ENCODE measurements at places on chromosomes 4 and X. TPM values are rescaled to one million over a fixed set of nuclear protein-coding genes. Genes with fewer than 3 reads are reported as not detected.

MMRN1 gene
- total RNA-seq, result 1.7 TPM

GASK1B gene
- total RNA-seq, result 25.8 TPM

NDNF gene
- total RNA-seq, result 0.67 TPM

INPP4B gene
- 3.4 TPM for total RNA-seq

CAMK2D gene
- 72.2 TPM for total RNA-seq

SUV39H1 gene
- 7.4 TPM for total RNA-seq

CRMP1 gene
- total RNA-seq, result 17.6 TPM

LEF1 gene
- total RNA-seq, result 2.1 TPM

CFAP299 gene
- 0.93 TPM for total RNA-seq

ODAPH gene
- total RNA-seq, result not detected

DNA sequence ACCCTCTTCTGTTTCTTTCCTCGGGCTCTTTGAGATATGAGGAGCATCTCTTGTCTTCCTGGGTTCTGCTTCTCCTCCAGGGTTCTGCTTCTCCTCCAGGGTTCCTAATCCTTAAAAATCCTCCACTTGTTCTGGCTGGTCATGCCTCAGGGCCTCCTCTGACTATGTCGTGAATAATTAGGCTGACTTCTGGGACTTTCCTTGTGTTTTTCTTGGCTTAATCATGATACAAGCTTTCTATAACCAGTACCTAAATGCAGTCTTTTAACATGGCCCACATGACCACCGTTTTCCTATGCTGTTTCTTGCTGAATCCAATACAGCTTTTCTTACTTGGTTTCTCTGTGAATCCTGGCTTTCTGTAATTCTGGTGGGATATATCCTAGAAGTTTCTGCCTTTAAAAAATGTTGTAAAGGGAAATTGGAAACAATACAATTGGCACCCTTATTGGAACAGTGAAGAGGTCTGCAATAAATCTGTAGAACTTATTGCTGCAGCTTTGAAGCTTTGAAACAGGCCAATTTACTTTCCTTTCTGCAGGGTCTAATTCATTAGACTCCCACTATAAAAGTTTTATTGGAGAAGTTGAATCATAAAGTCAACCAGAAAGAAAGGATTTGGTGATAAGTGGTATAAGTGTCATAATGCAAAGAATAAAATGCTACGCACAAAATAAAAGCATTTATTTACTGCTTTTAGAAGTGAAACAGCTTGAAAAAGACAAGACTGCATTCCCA is 213.1 kb downstream of the UGT8 start:
- DNase-seq, result no peak

GRCh38 chr4:74258963-74259362 is 49.3 kb upstream of the EPGN start:
- DNase-seq, result no peak

DNA sequence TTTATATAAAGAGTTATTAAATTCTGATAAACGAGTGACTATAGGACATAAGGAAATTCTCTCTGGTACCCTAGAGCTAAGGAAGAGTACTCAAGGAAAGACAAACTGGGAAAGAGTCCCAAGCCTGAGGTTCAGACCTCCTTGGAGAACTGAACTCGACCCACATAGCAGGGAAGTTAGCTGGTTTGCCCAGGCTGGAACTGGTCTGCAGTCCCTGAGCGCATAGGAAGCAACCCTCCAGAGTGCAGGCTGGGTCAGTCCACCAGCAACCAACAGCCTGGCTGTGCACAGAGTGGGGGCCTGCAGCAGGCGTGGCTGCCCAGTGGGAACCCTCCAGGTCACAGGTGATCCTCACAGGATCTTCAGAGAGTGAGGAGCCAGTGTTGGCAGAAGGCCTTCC is 114.1 kb downstream of the SOWAHB start:
- no peak for DNase-seq

- no peak for DNase-seq
These were observed 672 bp upstream of the C1QTNF7 start for GRCh38 chr4:15427161-15427560.

GRCh38 chr4:153533387-153533786 is 67.2 kb downstream of the TMEM131L start:
- DNase-seq, result no peak

DNA sequence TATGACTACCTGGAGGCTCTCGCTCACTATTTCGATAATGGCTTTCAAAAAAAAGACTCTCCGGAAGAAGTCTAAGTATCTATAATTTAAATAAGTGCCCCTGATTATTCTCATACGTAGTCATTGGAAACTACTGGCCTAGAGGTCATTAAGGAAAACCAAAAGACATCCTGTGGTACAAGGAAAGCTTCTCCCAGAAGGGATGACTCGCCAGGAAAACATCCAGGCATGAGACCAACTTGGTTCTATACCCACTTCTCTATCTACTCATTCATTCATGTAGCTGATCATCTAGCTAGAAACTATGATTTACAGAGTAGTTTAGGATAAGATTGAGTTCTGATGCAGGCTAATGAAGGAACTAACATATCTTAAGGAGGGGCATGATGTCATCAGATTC is 37.7 kb downstream of the SOX3 start:
- DNase-seq, result no peak

DNA sequence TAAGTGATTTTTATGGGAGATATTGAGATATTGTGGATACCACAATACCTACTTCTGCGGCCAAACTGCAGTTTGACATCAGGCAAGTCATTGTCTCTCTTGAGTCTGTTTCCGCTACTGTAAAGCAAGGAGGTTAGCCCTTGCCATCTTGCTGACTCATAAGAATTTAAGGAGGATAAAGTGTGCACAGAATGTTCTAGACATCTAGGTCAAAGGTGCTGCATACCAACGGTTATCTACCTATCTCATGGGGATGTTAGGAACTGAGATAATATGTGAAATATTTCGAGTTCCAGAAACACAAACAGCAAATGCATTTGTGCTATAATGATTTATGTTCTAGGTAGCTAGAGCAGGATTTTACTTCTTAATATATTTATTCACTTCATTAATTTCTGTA is 211.5 kb upstream of the NR3C2 start:
- DNase-seq, result no peak

DNA sequence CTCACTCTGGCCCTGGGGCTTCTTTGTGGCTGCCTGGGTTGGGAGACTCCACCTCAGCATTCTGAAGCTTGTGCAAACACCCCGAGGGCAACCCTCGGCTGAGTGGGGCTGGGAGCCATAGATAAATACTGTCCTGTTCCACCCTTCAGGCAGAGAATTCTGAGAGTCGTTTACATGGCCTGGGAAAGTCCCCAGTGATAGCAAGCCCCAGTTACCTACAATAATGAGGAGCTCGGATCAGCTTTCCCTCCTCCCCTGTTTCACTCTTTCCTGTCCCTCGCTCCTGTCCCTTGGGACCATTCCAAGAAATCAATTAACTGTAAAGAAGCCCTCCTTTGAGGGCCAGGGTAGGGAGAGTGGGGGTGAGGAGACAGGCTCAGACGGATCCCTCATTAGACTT is 31.6 kb upstream of the DDX3X start:
- no peak for DNase-seq

GRCh38 chr4:152081024-152081423 is 320.2 kb upstream of the GATB start:
- no peak for DNase-seq

- no peak for DNase-seq
These were observed 106.8 kb upstream of the CBLL2 start for GRCh38 chrX:22165732-22166457.

GRCh38 chr4:165151734-165152133 is 39.1 kb upstream of the TMEM192 start:
- DNase-seq, result no peak

DNA sequence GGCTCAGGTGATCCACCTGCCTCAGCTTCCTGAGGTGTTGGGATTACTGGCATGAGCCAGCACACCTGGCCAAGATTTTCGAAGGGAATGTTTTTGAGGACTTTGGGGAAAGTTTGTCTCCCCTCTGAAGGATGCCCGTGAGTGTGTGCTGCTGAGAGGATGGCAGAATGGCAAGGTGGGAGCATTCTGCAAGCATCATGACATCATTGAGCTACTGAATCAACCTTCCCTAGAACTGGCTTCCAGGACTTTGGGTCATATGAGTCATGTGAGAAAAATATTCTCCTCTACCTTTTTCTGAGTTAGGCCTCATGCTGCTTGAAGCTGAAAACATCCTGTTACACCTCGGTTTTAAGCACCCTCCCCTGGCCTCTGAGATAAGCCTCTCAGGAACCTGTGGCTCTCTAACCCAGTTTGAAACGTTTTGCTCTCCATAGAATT is 31.0 kb downstream of the TMEM131L start:
- DNase-seq, result no peak

DNA sequence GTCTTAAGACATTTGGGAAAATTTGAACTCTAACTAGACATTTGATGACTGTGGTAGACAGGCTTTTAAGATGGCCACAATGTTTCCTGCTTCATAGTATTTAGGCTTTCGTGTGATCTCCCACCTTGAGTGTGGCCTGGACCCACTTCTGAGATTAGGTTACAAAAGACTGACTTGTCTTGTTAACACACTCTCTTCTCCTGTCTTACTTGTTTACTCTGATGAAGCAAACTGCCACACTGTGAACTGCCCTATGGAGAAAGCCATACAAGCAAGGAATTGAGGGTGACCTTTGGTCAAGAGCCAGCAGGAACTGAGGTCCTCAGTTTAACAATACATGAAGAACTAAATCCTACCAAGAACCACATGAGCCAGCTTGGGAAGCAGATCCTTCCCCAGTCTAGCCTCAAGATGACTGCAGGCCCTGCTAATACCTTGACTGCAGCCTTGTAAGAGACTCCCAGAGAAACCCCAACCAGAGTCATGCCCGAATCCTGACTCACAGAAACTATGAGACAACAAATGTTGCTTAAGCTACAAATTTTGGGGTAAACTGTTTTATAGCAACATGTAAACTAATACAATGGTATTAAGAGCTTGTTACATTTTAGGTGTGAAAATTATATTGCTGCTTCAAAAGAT is 20.3 kb downstream of the UBA6 start:
- DNase-seq, result no peak

DNA sequence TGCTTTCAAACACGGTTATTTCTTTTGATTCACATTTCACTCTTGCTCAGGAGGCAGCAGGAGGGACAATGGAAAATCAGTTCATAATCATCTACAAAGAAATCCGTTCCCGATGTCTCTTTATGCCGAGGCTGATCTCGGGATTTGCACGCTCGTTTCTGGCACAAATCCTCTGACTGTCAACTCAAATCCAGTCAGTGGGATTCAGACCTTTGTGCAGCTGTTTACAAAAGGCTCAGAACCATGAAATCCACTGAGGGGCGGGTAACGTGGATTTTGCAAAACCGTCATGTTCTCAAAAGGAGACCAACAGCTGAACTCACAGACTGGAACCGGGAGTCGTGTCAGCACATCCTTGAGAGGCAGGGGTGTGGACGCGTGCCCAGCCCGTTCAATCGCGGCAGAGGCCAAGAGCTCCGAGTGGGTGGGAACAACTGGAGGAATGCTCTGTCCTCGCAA is 46.4 kb downstream of the ACOX3 start:
- DNase-seq, result no peak

GRCh38 chrX:103608306-103608963 is 672 bp downstream of the TCEAL3 start:
- DNase-seq, result no peak

DNA sequence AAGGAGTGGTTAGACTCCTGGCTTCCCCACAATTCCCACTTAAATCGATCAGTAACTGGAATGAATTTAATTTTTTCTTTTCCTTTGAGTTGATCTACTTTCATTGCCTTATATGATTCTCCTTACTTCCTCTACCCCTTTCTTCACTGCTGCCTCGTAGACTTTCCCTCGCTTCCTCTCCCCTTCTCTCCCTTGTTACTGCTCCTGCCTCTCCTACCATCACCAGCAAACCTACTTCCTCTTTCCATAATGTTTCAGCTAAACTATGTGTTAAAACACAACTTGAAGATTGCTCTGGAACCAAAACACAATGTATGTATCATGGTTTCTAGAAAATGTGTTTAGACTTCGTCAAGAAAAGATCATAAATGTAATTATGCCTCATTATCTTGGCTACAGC is 132.0 kb upstream of the TET2 start:
- DNase-seq, result no peak

GRCh38 chr4:124903995-124904722 is 191.6 kb upstream of the ANKRD50 start:
- DNase-seq, result no peak

DNA sequence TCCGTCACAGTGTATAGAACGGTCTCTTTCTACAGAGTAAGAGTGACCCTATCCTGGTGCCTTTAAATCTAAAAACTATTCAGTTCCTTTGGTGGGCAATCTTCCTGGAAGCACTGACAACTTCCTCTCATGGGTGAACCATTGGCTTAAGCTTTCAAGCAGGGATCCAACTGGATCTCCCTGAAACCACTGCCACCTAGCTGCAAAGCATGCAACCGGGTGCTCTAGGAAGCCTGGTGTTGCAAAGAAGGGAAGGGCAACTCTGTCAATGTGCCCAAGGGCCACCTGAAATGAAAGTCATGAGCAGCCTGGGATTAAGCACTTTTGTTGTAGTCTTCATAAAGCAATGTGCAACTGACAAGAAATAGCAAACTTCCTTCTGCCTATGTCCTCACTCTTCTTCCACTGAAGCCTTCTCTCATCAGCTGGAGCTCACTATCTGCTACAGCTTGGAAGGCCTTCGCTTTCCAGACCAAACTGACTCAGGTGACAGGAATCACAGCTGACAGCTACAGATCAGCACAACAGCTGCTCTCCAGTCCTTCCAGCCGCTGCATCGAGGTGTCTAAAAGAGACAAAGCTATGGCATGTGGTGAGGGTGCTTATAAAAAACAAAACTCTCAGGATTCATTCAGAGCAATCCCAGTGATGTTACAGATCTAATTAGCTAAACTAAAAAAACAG is 46.1 kb downstream of the SETD7 start:
- no peak for DNase-seq

- no peak for DNase-seq
These were observed 17.6 kb downstream of the FBXO8 start for GRCh38 chr4:174265916-174266315.

- DNase-seq, result no peak
These were observed 326.4 kb downstream of the PPP3CA start for GRCh38 chr4:101020956-101021355.

- DNase-seq, result no peak
These were observed 1.0 kb downstream of the GPKOW start for GRCh38 chrX:49122499-49122898.
